ENCODE measurements at places on chromosomes 4 and X.
A peak's percentile ranks its signal among the peaks of the same experiment; 100 is the strongest.

GRCh38 chr4:138804711-138805110 is 210.9 kb upstream of the NOCT start:
- peak; percentile 28 for DNase-seq

GRCh38 chrX:97400492-97400891 is 516.8 kb downstream of the RPA4 start:
- DNase-seq: no peak

- no peak for DNase-seq
Measured at GRCh38 chrX:6170424-6170823, 58.2 kb downstream of the NLGN4X start.

- no peak for DNase-seq
Measured at GRCh38 chrX:122055460-122055859, 1008.0 kb downstream of the GLUD2 start.

DNA sequence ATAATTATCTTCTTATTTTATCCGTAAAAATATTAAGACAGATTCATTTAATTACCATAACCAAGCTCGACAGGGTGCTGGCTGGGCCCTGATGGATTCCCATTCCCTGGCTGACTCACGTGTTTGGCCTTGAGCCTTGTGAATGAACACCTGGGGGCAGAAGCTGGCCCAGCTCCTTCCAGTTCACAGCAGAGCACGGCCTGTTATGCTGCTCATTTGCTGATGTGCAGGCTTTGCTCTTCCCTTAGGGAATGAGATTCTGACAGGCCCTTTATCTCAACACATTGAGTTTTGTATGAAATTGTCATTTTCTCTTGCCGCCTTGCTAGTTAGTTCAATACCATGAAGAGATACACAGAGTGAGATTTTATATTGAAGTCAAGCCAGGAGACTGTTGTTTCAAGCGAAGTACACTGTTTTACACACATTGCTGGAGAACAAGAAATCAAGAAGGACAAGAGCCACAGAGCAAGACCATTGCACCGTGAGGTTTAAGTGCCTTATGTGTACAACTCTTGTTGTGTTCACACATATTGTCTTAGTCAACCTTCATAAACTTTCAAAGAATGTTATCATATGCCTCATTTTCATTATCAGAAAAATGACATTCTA is 1583.3 kb downstream of the STIM2 start:
- DNase-seq: peak; percentile 13

- DNase-seq: no peak
Measured at GRCh38 chrX:13666836-13667235, 13.9 kb downstream of the TCEANC start.

DNA sequence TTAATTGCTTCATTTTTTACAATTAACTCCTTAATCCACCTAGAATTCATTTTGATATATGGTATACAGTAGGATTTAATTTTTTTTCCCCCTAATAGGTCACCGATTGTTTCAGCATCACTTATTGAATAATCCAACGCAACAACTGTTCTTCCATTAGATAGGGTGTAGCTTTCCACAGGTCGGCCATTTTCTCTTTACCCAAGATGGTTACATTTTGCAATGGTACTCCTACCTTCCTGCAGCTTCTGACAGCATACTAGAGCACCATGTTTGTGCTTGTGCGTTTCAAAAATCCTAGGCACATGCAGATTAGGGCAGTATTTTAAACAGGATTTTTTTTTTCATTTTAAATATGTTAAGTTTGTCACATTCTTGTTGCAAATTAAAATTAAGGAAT is 2.3 kb downstream of the LINC00632 start:
- no peak for DNase-seq

DNA sequence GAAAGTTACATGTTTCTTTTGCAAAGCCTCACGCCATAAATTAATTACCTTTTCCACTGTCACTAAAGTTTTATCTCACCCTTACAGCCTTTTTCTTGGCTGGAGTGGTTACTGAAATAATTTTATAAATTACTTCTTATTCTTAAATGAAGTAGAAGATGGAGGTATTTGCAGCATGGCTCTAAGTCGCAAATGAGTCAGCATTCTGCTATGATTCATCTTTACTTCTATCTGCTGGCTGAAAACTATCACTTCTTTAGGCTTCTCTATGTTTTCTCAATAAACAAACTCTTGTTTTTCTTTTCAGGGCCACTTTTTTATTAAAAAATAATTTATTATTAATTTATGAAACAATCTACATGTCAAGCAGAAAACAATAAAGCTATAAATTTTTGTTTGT is 210.2 kb upstream of the GYPA start:
- no peak for DNase-seq

GRCh38 chrX:154030715-154031305 is 11.1 kb upstream of the IRAK1 start:
- no peak for DNase-seq

DNA sequence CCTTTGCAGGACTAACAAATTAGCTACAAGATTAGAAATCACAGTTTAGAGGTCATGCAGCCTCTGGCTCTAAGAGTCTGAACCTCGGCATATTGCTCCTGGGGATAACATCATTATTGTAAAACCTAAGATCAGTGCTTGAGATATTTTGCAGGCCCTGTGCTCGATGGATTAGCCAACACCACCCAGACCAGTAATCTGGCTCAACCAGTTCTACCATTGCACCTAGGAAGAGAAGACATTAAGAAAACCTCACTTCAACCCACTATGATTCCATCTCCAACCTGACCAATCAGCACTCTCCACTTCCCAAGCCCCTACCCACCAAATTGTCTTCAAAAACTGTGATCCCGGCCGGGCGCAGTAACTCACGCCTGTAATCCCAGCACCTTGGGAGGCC is 43.6 kb downstream of the WFS1 start:
- no peak for DNase-seq

- no peak for DNase-seq
Measured at GRCh38 chr4:39383690-39384089, 17.5 kb upstream of the RFC1 start.

GRCh38 chr4:158170691-158171561 is 1.9 kb downstream of the GASK1B start:
- DNase-seq: peak; percentile 89

- peak; percentile 77 for DNase-seq
Measured at GRCh38 chrX:135477576-135477975, 42.9 kb upstream of the INTS6L start.

DNA sequence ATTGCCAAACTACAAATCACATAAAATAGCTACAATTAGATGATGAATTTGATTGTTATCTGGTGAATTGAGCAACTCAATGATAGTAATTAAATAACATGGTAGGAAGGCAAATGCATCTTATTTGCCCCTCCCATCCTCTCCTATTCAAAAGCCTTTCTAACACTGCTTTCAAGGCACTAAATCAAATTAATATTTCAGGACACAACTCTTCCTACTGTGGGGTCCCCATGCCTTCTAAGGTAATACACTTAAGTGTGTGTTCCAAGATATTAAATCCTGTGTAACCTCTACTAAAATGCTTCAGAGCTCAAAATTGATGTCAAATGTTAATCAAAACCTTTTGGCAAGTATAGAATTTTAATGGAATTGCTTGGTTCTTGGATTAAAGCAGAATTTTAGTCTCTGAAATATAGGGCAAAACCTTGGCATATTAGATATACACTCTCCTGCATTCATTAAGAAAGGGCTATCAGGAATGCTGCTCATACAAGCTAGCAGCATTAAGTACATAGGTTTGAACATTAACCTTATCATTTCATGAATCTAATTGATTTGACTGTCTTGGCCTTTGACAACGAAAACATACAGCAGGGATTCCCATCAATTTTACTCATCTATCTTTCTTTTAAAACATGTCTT is 371.8 kb upstream of the GALNTL6 start:
- no peak for DNase-seq

- no peak for DNase-seq
Measured at GRCh38 chrX:38061335-38061734, 55.0 kb downstream of the SYTL5 start.

- no peak for DNase-seq
Measured at GRCh38 chrX:134684956-134685355, 26.7 kb upstream of the PLAC1 start.

GRCh38 chrX:10014462-10015354 is 47.5 kb downstream of the CLDN34 start:
- peak; percentile 96 for DNase-seq

GRCh38 chr4:173191623-173192041 is 23.0 kb downstream of the GALNT7 start:
- no peak for DNase-seq

GRCh38 chrX:113330416-113330815 is 489.8 kb upstream of the AMOT start:
- no peak for DNase-seq

DNA sequence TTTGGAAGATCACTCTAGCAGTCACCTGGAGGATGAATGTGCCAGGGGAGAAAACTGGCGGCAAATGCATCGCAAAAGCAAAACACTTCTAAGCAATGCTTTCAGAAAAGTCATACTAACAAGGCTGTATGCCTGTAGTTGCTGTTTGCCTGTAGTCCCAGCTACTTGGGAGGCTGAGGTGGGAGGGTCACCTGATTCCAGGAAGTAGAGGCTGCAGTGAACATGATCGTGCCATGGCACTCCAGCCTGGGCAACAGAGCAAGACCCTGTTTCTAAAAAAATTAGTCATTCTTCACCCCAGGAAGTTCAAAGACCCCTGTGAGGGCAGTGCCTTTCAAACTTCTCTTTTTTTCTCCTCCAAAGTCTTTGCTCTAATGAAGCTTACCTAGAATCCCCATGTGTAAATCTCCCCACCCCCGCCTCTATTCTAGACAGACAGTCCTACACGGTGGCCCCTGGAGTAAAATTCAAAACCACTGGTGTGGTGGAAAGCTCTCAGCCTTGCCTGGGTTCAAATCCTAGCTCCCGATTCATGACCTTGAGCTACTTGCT is 5.5 kb downstream of the SOWAHD start:
- DNase-seq: no peak

- no peak for DNase-seq
Measured at GRCh38 chrX:10949541-10949940, 161.6 kb upstream of the HCCS start.

DNA sequence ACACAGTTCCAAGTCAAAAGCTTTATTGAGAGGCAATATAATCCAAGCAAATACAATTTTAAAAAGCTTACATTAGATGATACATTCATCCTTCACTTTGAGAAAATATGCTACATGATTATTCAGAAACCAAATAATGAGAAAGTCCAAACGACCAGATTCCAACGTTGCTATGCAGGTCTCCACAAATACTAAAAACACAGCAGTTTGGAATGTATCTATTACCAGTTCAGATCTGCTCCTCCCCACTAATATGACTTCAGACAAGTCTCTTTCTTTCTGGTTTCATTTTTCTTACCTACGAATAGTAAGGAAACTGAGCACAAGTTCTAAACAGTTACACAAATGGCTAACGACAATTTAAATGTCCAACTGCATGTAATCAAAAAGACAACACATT is 9.5 kb downstream of the NAF1 start:
- DNase-seq: no peak

GRCh38 chr4:123640271-123640670 is 243.7 kb downstream of the SPRY1 start:
- DNase-seq: no peak

- DNase-seq: no peak
Measured at GRCh38 chr4:183907871-183908683, 3.0 kb downstream of the STOX2 start.

- no peak for DNase-seq
Measured at GRCh38 chr4:25320773-25321172, 8.2 kb downstream of the ZCCHC4 start.

GRCh38 chrX:15751155-15751819 is 13.2 kb downstream of the CA5B start:
- no peak for DNase-seq

GRCh38 chrX:150464001-150464400 is 100.9 kb downstream of the MAMLD1 start:
- DNase-seq: no peak

DNA sequence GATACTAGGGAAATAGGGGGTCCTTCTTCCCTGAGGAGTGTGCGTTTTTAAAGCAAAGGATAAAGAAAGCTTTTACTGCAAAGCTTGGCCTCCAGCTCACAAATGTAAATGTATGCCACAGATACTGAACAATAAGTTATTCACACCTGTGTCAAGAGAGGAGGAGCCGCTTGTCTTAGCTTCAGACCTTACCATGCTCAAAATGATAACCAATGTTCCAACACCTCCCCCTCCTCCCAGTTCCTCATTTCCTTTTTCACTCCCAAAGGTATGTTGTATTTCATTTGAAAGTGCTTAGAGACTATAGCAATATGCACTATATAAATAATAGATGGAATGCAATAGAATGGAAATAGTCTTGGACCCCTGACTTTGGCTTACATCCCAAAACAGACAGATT is 47.0 kb upstream of the RAPGEF2 start:
- no peak for DNase-seq

DNA sequence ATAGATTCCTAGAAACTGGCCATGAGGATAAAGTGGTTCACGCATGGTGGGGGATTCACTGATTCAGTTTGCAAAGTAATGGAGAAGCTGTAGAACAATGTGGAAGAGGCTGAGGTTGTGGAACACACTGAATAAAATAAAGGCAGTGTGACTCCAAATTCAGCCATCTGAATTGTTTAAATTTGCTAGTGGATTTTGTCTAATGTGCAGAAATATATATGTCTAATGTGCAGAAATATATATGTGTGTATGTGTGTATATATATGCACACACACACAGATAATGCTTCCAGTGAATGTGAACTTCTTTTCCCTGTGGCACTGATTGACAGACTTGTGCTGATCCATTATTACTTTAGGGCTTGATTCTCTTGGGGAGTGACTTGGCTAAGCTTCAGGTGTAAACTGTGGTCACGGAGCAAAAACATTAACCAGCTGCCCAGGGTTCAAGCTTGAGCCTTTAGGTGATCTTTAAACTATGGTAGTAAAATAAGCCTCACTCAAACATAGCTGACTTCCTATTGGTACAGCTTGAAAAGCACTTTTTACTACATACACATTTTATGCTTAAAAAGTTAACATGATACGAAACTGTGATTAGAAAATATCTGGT is 3.5 kb downstream of the STBD1 start:
- no peak for DNase-seq

DNA sequence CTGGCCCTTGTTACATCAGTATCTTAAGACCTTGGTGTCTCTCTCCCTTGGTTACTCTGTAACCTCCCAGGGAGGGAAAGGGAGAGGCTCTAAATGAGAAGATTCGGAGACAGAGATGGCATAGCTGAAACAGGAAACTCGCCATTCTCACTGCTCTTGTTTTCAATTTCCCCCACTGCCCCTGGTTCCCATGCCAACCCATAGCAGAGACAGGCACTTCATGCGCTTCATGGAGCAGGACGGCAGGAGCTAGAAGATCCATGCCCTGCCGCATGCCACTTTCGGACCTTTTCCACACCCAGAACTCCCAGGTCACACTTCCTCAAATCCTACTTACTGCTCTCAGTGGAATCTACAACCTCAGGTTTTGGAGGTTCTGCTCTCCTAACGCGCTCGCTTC is 3.1 kb downstream of the ZMYM3 start:
- no peak for DNase-seq

- no peak for DNase-seq
Measured at GRCh38 chrX:39115166-39115565, 313.9 kb downstream of the MID1IP1 start.

Data from right cardiac atrium (tissue), 5 donors.